Left lung (tissue), 14 donors: ENCODE measurements at places on chromosomes 12 and 14. TPM values are rescaled to one million over a fixed set of nuclear protein-coding genes. Genes with fewer than 3 reads are reported as not detected.

RNU6-7 gene
- not detected for polyA plus RNA-seq

SCYL2 gene
- polyA plus RNA-seq, result 61.4 TPM

HPD gene
- not detected for polyA plus RNA-seq

LYZ gene
- 70.9 TPM for polyA plus RNA-seq

EIF2S3B gene
- polyA plus RNA-seq, result 1.8 TPM

HOXC4 gene
- polyA plus RNA-seq, result 4.0 TPM

IL31 gene
- polyA plus RNA-seq, result not detected

DCN gene
- polyA plus RNA-seq, result 2,064 TPM

TAS2R42 gene
- not detected for polyA plus RNA-seq

SLC6A13 gene
- polyA plus RNA-seq, result 2.6 TPM

LRRK2 gene
- polyA plus RNA-seq, result 6.4 TPM

DTD2 gene
- 19.9 TPM for polyA plus RNA-seq

DBX2 gene
- polyA plus RNA-seq, result not detected

OVCH1 gene
- not detected for polyA plus RNA-seq

OTX2 gene
- polyA plus RNA-seq, result not detected

NOVA1 gene
- 16.0 TPM for polyA plus RNA-seq

KRT3 gene
- not detected for polyA plus RNA-seq
